ENCODE measurements at places on chromosomes 7 and 10.

GRCh38 chr10:132105302-132105995, 39.7 kb downstream of the JAKMIP3 start:
- DNase-seq = no peak

- no peak for DNase-seq
Measured at GRCh38 chr10:87508837-87509236, 4.1 kb downstream of the MINPP1 start.

DNA sequence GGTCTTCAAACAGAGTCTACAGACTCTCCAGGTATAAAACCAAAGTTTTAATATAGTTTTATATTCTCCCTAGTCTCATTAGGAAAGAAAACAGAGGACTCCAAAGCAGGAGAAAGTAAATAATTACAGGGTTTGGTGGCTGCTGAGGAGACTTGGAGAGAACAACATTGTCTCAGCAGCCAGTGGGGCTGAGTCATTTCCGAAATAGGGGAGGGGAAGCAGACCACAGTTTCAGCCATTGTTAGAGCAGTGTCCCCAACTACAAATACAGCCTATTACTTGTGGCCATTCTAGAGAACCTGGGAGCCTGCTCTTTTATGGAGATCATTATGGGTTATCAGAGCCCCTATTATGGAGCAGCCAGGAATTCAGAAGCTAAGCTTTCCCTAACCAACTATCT, 44.2 kb upstream of the A1CF start:
- no peak for DNase-seq

- DNase-seq = no peak
Measured at GRCh38 chr7:7535691-7536090, at the start of gene COL28A1. TSS of gene COL28A1 (minus strand) at chr7:7535873. CDS start at chr7:7532875, 2,998 bp downstream.

- DNase-seq = no peak
Measured at GRCh38 chr7:131517218-131517923, 39.1 kb downstream of the PODXL start.

GRCh38 chr7:157834501-157835163, 497.8 kb downstream of the DNAJB6 start:
- no peak for DNase-seq

GRCh38 chr7:69732203-69732602, 133.9 kb downstream of the AUTS2 start:
- no peak for DNase-seq

- DNase-seq = no peak
Measured at GRCh38 chr7:158648787-158649186, 55.8 kb downstream of the NCAPG2 start.

- DNase-seq = no peak
Measured at GRCh38 chr7:104207348-104207730, 474 bp downstream of the ORC5 start.

GRCh38 chr7:55556031-55556430, 16.3 kb downstream of the VOPP1 start:
- DNase-seq = no peak

GRCh38 chr7:140222814-140223213, 46.0 kb upstream of the KDM7A start:
- no peak for DNase-seq

DNA sequence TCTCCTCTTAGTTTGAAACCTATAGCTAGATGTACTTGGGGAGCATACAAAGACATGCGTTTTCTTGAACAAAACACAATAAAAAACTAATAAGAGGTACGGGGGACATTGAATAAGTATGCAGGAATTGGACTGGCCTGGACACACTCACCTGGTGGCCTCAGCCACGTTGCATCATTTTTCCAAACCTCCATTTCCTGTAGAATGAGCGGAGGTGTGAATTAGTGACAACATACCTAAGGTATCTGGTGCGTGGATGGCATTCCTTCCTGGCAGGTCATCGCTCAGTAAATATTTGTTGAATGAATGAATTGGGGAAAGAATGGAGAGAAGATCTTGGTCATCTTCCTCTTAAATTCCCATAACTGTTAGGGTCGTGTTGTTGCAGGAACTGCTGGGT, 103.2 kb upstream of the CTBP2 start:
- DNase-seq = peak; percentile 31

GRCh38 chr10:50874723-50875122, 10.7 kb downstream of the A1CF start:
- no peak for DNase-seq

- DNase-seq = no peak
Measured at GRCh38 chr10:89926736-89927135, 225.3 kb downstream of the KIF20B start.

- no peak for DNase-seq
Measured at GRCh38 chr7:16178585-16178984, 242.8 kb downstream of the CRPPA start.

GRCh38 chr7:28747404-28747803, 210.7 kb downstream of the TRIL start:
- DNase-seq = no peak

DNA sequence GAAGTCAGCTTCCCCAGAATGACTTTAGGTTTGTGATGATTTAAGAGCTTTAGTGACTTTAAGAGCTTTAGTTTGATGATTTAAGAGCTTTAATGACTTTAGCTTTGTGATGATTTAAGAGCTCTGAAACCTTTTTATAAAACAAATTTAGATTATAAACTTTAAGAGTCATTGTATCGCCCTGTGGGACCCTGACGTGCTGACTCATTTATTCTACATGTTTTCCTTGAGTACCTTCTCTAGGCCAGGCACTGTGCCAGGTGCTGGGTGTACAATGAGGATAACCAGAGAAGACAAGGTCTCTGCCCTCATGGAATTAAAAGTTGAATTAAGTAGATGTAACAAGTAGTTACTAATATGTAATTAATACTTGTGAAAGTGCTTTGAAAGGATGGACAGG, 45.4 kb downstream of the CNNM1 start:
- no peak for DNase-seq

DNA sequence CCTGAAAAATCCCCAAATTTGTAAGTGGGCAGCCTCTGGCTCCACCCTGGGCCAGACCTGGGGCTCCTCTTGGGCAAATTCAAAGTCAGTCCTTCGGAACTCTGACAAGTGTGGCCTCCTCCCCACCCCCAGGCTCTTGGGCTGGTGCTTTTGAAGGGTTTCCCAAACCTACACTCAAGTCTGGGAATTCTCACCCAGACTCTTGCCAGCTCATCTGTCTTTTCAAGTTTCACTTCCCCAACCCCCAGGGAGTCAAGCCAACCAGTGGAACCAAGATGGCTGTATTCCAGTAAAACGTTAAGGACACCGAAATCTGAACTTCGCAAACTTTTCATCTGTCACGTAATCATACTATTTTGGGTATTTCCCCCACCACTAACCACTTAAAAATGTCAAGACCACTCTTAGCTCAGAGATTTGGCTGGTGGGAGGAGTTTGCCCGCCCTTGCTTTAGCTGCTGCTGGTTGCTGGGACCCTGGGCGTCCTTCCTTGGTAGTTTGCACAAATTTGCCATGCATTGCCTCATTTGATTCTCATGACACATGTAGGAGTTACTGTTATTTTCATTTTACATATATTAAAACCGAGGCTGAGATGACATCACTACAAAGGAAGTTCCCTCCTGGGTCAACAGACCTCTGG, 1.7 kb upstream of the MYO1G start:
- no peak for DNase-seq

GRCh38 chr7:150378115-150378852, 846 bp upstream of the ZNF775 start:
- DNase-seq = peak; percentile 67

- DNase-seq = no peak
Measured at GRCh38 chr10:10992072-10992471, 25.6 kb upstream of the CELF2 start.

- DNase-seq = no peak
Measured at GRCh38 chr7:1056785-1057410, 12.6 kb downstream of the GPR146 start.

DNA sequence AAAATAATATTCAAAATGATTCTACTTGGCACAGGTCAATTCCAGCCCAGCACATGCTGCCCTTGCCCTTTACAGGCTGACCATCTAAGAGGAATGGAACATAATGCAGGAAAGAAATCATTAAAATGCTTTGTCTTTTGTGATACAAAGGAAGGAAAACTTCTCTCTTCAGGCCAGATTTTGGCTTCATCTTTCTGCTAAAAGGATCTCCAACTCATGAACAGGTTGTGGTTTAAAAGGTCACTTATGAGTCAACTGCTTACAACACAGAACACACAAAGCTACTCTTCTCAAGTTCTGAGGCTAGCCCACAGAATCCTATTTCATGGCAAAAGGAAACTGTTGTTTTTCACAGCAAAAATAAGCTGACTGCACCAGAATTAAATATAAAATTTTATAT, 197.1 kb downstream of the DOCK4 start:
- no peak for DNase-seq
